ENCODE measurements at places on chromosomes 1 and 21.

- DNase-seq, result peak; percentile 71
Measured at GRCh38 chr1:40143891-40144575, 17.2 kb upstream of the RLF start.

DNA sequence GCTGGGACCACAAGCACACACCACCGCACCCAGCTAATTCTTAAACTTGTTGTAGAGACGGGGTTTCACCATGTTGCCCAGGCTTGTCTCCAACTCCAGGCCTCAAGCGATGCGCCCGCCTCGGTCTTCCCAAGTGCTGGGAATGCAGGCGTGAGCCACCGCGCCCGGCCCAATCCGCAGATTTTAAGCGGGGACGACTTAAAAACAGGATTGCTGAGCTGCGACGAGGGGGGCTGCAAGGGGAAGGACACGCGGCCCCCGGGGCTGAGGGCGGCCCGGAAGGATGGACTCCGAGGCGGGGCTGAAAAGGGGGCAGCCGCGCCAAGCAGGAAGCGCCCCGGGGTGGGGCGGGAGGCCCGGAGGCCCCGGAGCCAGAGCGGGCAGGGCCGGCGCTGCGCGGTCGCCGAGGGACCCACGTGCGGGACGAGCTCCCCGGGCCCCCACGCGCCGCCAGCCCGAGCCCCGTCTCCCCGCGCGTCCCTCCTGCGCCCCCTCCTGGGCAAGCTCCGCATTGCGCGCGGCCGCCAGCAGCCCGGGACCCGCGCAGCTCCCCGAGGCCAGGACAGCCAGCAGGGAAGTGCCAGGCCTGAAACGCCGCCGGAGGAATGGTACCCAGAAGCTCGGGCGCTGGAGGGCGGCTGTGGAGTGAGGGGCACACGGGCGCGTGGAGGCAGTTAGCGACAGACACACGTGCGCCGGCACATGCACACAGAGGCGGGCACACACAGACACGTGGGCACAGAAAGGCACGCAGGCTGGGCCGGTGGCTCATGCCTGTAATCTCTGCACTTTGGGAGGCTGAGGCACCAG, 5.5 kb upstream of the PRKCZ start:
- peak; percentile 60 for DNase-seq

GRCh38 chr1:214318956-214319736, 38.2 kb downstream of the SMYD2 start:
- no peak for DNase-seq

GRCh38 chr1:102262994-102263393, 266.3 kb upstream of the OLFM3 start:
- DNase-seq, result peak; percentile 1
